Activated CD8-positive, alpha-beta memory T cell treated with anti-CD3 and anti-CD28 coated beads for 1 hour (primary cell): ENCODE measurements at places on chromosomes 5 and 9.

DNA sequence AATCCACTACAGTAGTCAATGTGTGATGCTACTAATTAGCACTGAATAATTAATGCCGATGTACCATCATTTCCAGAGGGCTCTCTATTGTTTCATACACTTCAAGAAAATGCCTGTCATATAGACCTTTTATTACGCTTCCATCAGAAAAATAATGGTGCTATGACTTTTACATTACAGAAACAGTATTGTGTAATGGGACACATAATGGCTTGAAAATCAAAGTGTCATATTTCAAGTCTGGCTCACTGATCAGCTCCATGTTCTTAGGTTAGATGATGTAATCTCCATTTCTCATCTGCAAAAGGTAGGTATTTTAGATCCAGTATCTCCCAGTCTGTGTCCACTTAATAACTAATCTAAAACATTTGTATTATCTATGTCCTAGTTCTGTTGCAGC is 990.6 kb upstream of the TYRP1 start:
- DNase-seq = no peak

- DNase-seq = no peak
Measured at GRCh38 chr5:104172976-104173375, 610.4 kb upstream of the NUDT12 start.

- no peak for DNase-seq
Measured at GRCh38 chr5:8366266-8366665, 497.3 kb downstream of the MTRR start.

- DNase-seq = no peak
Measured at GRCh38 chr5:89934069-89934468, 475.5 kb downstream of the CETN3 start.

DNA sequence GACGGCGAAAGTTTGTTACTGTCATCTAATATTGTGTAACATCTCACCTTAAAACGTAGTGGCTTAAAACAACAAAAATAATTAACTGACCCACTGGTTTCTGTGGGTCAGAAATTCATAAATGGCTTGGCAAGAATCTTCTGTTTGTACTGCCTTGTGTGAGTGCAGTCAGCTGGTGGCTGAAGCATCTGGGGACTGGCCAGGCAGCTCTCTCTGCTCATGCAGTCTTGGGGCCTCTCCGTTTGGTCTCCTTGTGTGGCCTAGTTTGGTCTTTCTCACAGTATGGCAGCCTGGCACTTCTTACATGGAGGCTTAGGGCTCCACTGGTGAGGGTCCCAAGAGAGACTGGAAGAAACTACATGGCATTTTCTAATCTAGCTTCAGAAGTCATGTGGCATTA is 49.0 kb upstream of the CTXN3 start:
- no peak for DNase-seq

DNA sequence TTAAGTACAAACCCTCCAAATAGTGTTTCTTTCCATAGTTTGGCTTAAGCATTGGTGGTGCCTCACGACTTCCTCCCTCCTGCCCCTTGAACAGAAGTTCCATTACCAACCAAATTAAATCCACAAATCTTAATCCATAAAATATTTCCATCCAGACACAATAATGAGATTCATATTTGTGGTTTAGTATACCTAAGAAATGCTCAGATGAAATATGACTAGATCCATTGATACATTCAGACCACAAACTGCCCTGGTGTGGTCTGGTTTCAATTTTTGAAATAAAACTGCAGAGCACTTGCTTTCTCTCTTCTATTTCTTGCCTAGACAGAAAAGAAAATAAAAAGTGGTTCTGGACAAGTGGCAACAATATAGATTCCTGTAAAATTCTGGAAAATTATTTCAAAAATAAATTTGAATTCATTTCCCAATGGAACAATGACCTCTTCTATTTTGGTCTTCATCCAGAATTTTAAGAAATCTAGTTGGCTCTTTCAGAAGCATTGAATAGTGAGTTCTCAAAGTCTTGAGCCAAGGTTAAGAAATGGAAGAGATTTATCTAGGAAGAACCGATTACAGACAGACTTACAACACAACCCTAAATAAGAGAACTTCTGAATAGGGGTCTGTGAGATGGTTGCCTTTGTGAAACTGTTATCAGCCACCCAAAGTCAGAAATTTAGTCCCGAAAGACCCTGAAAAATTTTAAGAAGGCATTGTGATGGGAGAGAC is 14.0 kb downstream of the TNC start:
- no peak for DNase-seq

- no peak for DNase-seq
Measured at GRCh38 chr9:75039009-75039408, 10.9 kb upstream of the CARNMT1 start.

DNA sequence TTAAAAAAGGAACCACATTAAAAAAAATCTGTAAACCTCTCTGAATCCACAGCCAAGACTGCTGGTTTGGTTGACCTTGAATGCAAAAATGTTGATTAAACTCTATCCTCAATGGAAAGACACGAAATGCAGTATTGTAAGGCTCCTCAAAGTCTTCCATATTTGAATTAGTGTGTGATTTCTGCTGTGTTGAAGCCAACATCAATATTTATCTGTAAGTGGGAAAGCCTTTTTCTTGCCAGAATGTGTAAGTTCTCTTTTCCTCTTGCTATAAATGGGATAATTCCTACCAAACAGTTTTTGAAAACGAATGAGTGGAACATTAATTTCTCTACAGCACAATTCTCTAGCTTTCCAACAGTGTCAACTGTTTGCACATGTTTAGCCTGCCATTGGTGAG is 422.1 kb upstream of the TNC start:
- no peak for DNase-seq

DNA sequence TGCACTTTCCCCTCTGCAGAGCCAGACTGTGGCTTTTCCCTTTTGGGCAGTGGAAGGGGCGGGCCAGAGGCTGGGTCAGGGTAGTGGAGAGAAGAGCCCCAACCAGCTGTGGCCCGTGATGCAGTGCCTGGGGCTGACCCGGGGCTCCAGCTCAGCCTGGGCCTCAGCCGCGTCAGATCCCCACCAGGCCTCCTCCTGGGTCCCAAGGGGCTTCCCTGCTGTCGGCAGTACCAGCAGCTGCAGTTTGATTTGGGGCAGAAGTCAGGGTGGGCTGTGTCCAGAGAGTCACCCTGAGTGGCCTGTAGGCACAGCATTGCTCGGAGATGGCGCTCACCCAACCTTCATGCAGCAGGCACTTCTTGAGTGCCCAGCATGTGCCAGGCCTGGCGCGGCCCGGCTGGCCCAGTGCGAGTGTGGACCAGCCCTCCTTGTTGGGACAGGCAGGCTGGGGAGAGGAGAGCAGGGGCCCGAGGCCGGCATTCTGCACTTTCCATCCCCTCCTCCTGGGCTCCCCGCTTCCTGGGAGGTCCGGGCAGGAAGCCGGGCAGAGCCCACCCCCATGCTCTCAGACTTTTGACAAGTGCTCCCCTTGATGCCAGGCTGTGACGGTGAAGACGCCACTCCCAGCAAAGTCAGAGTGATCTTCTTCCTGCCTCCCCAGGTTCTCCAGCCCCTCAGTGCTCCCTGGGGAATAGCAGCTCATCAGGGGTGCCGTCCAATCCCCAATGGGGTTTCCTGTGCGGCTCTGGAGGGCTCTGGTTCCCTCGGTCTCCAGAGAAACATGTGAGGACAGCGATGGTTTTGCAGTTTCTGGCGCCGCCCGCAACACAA is 88.3 kb upstream of the COL5A1 start:
- no peak for DNase-seq

- no peak for DNase-seq
Measured at GRCh38 chr9:3951161-3951665, 348.7 kb downstream of the GLIS3 start.

DNA sequence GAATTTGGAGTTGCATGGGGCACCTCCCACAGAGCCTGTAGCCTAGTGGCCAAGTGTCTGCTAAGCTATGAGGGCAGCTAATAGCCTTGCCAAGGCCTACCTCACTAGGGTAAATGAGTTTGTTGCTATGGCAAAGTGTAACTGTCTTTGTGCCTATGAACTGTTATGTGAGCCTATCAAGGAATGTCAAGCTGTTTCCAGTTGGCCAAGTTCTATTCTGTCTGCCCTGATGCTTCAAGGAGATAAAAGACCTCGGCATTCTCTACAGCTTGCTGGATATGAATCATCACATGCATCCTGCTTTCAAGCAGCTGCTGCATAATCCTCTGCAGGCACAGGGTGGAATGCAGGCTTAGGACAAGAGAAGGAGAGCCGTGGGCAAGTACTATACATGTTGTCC is 69.8 kb upstream of the CCDC112 start:
- DNase-seq = no peak

GRCh38 chr5:14593326-14594021 is 11.9 kb downstream of the OTULINL start:
- DNase-seq = no peak

DNA sequence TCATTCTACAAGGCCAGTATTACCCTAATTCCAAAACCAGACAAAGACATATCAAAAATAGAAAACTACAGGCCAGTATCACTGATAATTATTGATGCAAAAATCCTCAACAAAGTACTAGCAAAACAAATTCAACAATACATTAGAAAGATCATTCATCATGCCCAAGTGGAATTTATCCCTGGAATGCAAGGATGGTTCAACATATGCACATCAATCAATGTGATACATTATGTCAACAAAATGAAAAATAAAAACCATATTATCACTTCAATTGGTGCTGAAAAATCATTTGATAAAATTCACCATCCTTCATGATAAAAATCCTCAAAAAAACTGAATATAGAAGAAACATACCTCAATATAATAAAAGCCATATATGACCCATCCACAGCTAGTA is 115.2 kb upstream of the SLC27A6 start:
- no peak for DNase-seq

DNA sequence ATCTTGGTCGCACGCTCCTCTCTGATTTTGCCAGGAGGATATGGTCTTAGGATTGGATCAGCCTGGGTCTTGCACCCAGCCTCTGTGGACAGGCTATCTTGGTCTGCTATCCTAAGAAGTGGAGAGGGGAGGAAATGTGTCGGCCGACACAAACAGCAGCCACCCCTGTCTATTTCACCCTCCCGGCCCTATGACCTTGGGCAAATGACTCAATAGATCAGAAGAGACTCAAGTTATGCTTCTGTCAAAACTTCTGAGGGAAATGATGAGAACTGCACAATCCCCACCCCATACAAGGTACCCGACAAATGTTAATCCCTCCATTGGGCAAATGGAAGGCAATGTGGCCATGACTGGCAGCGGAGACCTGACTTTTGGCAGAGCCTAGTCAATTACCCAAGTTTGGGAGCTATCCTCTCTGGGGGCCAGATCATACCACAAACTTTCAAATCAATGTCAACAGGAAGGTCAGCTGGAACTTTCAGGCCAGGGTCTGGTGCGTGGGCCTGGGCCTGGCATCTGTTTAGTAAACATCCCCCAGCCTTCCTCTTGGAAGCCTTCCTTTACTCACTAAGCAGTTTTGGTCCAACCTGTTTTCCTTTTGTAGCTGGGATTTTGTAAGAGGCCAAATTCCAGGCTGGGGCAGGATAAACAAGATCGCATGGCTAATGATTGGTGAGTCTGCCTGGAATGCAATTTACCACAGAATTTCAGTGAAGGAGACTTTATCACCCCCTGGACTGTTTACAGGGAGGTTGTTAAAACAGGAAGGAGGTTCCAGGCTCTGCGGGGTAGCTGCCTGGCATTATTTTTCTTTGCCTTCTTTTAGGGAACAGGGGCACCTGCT is 64.2 kb upstream of the CPEB4 start:
- no peak for DNase-seq

- DNase-seq = no peak
Measured at GRCh38 chr5:61884252-61884855, 421.7 kb upstream of the KIF2A start.

DNA sequence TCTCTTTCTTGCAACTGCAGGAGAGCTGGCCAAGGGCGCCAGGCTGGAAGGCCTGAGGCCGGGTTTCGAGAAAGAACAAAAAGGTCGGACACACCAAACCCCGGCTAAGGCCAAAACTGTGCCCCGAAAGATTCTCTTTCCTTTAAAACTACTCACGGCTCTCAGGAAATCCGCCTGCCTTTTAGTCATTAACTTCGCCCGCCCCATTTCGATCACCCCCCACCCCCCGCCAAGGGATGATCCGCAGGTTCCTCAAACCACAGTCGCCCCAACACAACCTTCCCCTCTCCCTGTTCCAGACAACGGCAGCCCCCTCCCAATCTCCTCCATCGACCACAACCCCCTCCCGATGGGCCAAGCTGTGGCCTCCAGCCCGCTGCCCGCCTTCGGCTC is 536 bp downstream of the FEM1C start:
- DNase-seq = peak; percentile 8

GRCh38 chr9:137028263-137029057 is 423 bp upstream of the ABCA2 start:
- peak; percentile 62 for DNase-seq

DNA sequence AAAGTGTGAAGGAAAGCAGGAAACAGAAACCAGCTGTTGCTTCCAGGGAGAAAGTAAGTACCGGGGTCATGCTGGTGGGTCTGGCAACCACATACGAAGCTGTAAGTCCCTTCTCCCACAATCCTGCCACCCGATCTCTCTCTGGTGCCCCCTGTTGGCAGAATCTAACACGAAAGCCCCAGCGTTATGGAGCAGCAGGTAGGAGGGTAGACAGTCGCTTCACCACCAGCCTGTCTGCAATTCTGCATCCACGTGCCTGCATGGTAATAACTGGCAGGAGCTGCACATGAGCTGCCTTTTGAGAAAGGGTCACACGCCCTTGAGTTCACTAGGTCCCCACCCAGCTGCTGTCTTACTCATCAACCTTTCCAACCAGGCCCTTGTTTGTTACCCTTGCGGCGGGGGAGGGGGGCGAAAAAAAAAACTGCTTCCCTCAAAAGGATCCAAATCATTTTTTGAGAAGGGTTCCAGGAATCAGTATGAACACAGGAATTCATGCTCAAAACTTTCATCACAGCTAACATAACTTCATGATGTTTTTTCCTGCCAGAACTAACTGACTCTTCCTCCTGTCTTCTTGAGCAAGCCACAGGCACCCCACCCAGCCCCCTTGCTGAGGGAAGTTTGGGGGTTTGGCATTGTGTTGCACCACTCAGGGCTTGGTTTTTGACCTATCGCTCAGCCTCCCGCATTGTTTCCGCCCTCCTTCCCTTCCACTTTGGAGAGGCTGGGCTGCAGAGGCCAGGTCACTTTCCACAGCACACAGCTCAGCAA is 19.6 kb upstream of the TMEM252 start:
- DNase-seq = no peak

GRCh38 chr9:33065157-33066076 is 11.1 kb downstream of the SMU1 start:
- DNase-seq = no peak

DNA sequence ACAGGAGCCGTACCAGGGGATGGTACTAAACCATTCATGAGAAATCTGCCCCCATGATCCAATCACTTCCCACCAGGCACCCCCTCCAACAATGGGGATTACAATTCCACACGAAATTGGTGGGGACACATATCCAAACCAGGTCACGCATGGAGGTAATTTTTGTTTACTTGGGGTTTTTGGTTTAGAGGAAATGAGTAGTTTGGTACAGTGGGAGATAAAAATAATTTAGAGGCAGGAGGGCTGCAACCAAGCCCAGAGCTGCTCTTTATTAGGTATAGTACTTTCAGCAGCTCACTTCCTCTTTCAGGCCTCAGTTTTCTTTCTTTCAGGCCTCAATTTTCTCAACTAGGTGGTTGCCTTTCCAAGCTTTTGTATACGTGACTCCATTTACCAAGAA is 23.2 kb downstream of the PRUNE2 start:
- no peak for DNase-seq

- no peak for DNase-seq
Measured at GRCh38 chr9:131432597-131433301, 38.9 kb downstream of the PRRC2B start.
